ENCODE measurements at places on chromosomes 13 and 19. TPM values are rescaled to one million over a fixed set of nuclear protein-coding genes. Genes with fewer than 3 reads are reported as not detected.

The FARP1 gene
- polyA plus RNA-seq, result 303 TPM

The ATP4B gene
- polyA plus RNA-seq, result 0.27 TPM

The EIF3K gene
- 353 TPM for polyA plus RNA-seq

GRCh38 chr19:6250909-6251308 lies 28.9 kb downstream of the MLLT1 start:
- DNase-seq, result no peak

The ZNF283 gene
- 11.3 TPM for polyA plus RNA-seq

The PLVAP gene
- polyA plus RNA-seq, result 245 TPM

DNA sequence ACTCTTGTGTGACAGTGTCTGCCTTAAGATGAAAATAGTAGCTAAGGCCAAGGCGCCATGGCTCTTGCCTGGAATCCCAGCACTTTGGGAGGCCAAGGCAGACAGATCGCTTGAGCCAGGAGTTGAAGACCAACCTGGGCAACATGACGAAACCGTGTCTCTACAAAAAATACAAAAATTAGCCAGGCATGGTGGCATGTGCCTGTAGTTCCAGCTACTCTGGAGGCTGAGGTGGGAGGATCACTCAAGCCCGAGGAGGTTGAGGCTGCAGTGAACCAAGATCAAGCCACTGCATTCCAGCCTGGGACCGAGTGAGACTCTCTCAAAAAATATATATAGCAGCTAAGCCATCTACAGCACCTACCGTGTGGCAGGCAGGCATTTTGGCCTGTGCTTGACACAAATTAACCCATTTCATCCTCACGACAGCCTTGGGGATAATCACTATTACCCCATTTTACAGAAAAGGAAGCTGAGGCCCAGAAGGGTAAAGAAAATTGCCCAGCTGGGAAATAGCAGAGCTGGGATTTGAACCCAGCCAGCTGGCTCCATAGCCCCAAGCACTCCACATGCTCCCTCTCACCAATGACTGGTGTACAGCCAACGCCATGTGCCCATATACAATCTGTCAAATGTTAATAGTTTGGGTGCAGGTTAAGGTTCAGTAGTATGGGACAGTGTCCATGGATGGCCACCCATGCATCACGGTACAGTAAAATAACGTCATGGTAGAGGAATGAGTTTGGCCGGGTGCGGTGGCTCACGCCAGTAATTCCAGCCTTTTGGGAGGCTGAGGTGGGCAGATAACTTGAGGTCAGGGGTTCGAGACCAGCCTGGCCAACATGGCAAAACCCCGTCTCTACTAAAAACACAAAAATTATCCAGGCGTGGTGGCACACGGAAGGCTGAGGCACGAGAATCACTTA lies 3.1 kb downstream of the SLC1A5 start:
- no peak for DNase-seq

The PSMD8 gene
- polyA plus RNA-seq, result 167 TPM

The CXCL17 gene
- polyA plus RNA-seq, result 0.11 TPM

DNA sequence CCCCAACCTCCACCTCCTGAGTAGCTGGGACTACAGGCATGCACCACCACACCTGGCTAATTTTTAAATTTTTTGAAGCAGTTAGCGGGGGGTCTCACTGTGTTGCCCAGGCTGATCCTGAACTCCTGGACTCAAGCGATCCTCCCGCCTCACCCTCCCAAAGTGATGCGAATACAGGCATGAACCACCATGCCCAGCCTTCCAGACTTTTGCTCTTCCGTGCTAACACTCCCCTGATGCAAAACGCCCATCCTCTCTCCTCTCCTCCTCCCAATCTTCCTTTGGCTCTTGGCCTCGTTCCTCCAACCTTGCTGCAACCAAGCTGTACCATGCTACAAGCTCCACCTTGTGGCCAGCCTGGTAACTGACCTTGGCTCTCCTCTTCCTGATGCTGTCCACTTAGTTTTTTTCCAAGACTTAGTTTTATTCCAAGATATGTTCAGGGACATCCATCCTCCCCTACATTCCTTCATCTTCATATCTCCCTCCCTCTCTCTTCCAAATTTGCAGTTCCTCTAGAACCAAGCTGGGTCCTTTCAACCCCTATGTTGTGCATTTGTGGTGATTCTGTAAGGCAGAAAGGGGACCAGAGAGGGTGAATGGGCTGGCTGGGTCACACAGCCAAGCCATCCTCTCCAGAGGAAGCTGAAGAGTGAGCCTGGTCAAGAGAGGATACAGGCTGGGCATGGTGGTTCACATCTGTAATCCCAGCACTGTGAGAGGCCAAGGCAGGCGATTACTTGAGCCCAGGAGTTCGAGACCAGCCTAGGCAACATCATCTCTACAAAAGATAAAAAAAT lies 32.8 kb downstream of the TINCR start:
- DNase-seq, result no peak

The NKG7 gene
- polyA plus RNA-seq, result 2.1 TPM

The SERTAD3 gene
- polyA plus RNA-seq, result 36.5 TPM

- no peak for DNase-seq
Measured at GRCh38 chr13:93304868-93305613, 78.4 kb downstream of the GPC6 start.

DNA sequence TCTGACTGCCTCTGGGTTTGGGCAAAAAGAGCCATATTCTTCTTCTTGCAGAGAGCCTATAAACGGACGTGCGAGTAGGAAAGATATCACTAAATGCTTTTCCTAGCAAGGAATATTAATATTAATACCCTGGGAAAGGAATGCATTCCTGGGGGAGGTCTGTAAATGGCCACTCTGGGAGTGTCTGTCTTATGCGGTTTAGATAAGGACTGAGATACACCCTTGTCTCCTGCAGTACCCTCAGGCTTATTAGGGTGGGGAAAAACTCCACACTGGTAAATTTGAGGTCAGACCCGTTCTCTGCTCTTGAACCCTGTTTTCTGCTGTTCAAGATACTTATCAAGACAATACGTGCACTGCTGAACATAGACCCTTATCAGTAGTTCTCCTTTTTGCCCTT lies 763.8 kb downstream of the SLITRK5 start:
- DNase-seq, result no peak

DNA sequence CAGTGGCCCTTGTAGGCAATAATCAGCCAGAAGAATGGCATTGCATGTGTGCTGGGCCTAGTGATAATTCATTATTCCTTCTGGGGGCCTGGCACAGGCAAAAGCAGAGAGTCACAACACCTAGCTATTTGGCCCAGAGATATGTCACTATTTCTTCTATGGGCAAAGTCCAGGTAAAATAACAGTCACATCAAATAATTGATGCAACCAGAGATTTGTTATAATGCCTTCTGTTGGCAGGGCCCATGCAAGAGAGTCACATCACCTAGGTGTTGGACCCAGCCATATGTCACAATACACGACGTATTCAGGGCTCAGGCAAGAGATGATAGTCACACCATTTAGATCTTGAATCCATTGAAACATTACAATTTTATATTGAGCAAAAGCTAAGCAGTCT lies 66.1 kb downstream of the ZNF726 start:
- no peak for DNase-seq

GRCh38 chr13:25819856-25820530 lies 231.8 kb downstream of the SHISA2 start:
- no peak for DNase-seq

DNA sequence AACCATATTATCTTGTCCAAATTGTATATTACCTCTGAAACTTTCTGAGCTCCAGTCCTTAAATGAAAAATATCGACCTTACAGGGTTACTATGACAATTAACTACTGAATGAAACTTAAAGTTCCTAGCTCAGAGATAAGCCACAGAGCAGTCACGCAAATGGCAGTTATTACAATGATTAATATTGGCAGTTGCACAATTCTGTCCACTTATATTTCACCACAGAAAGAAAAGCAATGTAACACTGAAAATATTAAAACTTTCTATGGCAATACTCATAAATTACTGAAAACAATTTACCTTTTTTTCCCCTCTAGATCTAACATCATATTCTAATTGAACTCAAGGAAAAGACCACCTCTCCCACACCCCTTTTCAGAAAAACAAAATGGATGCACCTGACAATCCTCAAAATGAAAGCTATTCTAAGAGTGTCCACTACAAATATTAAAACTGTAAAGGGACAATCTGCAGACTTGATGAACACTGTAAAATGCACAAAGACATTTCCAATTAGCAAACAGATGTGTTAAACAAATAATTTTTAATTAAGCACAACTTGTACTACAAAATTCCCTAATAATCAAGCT lies 14.6 kb downstream of the LNX2 start:
- no peak for DNase-seq

The HSPB6 gene
- 23.3 TPM for polyA plus RNA-seq

DNA sequence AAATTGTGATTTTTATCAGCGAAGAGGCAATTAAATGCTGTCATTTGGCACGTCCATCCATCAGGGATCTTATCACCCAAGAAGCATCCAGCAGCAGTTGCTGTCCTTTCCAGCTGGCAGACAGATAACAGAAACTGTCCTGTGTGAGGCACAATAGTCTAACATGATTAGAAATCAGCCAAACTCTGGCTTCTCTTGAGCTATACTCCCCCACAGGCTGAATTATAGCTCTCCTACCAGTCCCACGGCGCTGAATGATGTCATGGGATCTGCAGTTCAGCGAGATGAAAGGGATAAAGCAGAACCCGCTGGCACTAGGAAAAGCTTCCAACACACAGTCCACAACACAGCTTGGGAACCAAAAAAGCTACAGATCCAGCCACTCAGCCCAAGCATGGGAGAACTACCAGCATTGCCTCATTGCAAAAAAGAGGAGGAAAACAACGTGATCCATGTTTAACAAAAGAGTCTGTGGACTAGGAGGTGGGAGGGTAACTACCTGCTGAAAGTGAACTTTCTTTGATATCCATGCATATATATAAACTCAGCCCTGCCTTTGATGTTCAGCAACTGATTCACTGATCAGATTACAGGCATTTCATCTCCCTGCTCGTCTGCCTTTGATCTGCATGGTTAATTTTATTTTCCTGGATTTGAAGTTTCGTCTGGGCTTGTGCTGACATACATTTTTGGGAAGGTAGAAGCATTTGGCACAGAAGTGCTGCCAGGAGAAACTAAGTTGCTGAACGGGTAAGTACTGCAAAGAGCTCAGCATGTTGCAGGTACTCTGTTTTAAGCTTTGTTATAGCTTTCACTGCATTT lies at the start of gene TNFRSF19:
TNFRSF19 (plus strand) TSS at position 314 of the 822 bp plus-strand sequence. CDS start 19,772 bp downstream, outside the sequence.
- DNase-seq, result peak; percentile 91

DNA sequence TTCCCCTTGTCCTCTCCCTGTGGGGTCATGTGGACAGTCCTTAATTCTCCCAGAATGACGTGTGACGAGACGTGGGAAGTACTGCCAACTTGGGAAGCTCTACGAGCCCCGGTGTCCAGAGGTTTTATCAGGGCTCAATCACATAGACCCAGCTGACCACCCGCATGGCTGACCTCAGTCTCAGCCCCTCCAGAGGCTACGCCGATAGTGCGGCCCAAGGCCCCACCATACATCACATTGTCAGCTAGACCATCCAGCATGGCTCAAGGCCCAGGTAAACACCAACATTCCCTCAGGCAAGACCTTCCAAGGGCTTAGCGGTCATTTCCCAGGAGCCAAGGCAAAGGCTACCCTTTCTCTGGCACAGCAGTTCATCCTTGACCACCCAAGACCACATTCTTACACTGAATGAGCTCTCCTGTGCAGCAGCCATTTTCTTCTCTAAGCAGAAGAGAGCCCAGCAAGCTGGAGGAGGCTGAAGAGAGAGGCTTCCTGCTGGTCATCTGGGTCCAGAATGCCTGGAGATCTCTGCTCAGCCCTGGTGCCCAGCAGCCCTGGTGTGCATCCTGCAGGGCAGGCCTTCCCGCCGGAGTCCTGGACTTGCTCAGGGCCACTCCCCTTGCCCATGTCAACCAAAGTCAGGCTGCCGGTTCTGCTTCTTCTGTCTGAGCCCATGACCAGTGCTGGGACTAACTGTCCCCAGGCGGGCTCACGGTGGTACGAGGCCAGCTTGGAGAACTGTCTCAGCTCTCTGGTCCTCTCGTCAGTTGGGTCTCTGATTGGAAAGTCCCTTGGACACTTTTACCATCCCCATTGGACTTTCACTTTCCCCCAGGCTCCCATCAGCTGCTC lies 7.9 kb upstream of the F10 start:
- DNase-seq, result no peak

The LILRB1 gene
- polyA plus RNA-seq, result 1.4 TPM
